ENCODE measurements at places on chromosomes 1 and 21.

DNA sequence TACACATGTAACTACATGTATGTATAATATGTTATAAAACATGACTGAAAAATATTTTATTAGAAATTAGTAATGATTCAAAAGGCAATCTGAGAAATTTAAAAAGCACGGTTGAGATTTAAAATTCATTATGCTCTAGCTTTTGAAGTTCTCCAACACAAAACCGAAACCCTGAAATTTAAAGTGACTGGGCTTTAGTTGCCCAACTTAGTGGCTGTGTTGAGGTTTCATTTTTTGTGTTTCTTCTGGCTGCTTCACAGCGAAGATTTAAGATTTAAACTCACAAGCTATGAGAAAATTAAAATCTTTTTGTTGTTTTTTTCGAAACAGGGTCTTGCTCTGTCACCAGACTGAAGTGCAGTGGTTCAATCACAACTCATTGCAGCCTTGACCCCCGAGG lies 1058.7 kb downstream of the NCAM2 start:
- DNase-seq: no peak

DNA sequence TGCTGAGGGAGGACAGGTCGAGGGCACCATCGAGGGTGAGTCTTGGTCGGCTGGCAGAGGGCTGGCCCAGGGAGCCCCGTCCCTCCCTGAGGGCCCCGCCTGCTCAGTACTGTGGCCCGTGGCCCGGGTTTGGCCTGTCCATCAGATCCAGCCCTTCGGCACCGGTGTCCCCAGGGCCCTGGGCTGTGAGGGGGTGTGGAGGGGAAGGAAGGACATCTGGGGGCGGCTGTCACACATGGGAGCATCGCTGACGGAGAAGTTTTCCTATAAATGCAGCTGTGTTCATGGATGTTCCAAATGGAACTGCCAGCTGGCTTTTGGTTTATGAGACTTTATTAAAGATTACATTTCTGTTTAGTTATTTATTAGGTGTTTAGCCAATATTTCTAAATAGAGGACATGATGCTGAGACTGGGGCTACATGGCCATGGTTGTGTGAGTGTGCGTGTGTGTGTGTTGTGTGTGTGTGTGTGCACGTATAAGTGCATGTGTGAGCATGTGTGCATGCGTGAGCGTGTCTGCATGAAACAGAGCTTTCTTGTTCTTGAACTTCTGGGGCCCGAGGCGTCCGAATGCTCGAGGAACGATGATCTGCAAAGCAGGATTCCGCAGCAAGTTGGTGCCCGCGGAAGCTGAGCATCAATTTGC lies 54.3 kb downstream of the SLX9 start:
- DNase-seq: no peak

GRCh38 chr1:169112241-169112640 lies 5.8 kb downstream of the ATP1B1 start:
- DNase-seq: no peak

DNA sequence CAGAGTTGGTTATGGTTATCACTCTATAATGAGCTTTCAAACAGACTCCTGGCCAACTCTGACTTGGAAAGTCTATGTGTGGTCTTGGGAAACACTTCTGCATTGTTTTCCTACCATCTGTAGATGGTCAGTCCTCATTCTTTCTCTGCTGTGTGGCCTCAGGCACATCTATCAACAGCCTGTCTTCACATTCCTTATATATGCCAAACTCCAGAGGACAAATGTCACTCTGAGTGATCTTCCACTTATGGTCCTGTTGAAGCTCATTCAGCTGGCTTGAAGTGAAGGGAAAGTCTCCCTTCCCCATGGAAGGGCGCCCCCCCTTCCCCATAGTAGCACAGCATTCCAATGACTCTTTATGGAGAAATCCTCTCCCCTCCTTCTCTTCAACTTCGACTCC lies 58.7 kb downstream of the VANGL2 start:
- DNase-seq: no peak

DNA sequence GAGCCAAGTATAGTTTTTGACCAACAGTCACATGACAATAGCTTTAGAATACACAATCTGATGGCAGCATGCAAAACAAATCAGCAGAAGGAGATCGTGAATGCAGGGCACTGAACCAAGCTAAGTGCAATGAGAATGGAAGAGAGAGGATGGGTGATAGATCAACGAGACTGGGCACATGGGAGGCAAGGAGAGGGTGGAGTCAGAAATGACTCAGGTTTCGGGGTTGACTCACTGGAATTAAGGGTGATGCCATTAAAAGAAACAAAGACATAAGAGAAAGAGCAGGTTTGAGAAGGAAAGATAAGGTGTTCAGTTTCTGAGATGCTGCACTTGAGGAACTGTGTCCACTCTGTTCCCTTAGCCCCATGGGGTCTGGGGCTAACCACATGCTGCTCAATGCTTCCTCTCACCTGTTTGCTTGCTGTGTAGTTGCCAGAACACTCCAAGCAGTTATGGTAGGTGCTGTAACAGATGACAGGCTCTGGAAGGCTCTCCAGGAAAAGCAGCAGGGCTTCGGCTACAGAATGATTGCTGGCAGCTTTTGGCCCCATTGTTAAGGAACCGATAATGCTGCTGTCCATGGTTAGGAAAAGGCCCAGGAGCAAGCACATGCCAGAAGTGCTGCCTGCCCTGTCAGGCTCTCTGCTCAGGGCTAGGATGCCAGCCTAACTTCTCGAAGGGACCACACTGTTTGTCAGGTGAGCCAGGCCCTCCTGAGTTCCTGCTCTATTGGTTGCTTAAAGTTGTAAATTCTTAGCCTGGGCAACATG lies 6.1 kb upstream of the MTF1 start:
- DNase-seq: no peak

Data from esophagus squamous epithelium (tissue), 5 donors.